SJCRH30 (cell line): ENCODE measurements at places on chromosomes 13 and 19.
A peak's percentile ranks its signal among the peaks of the same experiment; 100 is the strongest.

- DNase-seq, result no peak
- no peak overlapping the region for H3K27ac ChIP-seq
- no peaks in the 10 kb centered on the region for H3K4me1 ChIP-seq
- peaks cover 15% of the 10 kb centered on the region for H3K36me3 ChIP-seq
- no peak overlapping the region for H3K4me3 ChIP-seq
Observed at GRCh38 chr19:55305983-55306562, 19.1 kb downstream of the TMEM150B start.

- H3K36me3 ChIP-seq, result no peaks in the 10 kb centered on the region
- no peaks in the 10 kb centered on the region for H3K27me3 ChIP-seq
- no peak for DNase-seq
Observed at GRCh38 chr13:80921541-80921940, 580.6 kb upstream of the SPRY2 start.

DNA sequence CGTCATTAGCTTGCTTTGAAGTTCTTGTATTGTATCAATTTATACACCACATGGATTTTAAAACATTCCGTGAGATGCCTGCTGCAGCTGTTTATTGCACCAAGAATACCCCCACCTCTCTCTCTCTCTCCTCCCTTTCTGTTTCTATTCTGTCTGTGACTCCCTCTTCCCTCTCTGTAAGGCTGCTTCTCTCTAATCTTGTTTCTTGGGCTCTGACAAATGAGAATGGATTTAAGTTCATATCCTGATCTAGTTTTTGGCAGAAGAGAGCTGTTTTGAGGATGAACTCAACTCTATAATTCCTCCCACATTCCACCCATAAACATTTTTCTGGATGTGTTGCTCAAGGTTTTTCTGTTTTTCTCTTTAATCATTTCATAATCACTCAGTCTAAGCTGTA, 144.3 kb upstream of the FRY start:
- H3K36me3 ChIP-seq, result no peaks in the 10 kb centered on the region
- DNase-seq, result no peak
- peaks cover 13% of the 10 kb centered on the region for H3K4me1 ChIP-seq
- H3K4me3 ChIP-seq, result no peak overlapping the region

GRCh38 chr13:97136418-97136817, 85.7 kb upstream of the MBNL2 start:
- no peaks in the 10 kb centered on the region for H3K36me3 ChIP-seq
- no peak for DNase-seq
- H3K27ac ChIP-seq, result no peak overlapping the region
- H3K27me3 ChIP-seq, result no peaks in the 10 kb centered on the region
- H3K4me3 ChIP-seq, result no peak overlapping the region

- H3K4me1 ChIP-seq, result no peaks in the 10 kb centered on the region
- H3K36me3 ChIP-seq, result peaks cover 30% of the 10 kb centered on the region
- no peak overlapping the region for H3K27ac ChIP-seq
- no peaks in the 10 kb centered on the region for H3K27me3 ChIP-seq
Observed at GRCh38 chr19:58317476-58318072, 9.2 kb upstream of the ZSCAN22 start.

- H3K27ac ChIP-seq, result no peak overlapping the region
- no peak overlapping the region for H3K4me3 ChIP-seq
- no peaks in the 10 kb centered on the region for H3K36me3 ChIP-seq
- no peak for DNase-seq
- no peaks in the 10 kb centered on the region for H3K4me1 ChIP-seq
- no peaks in the 10 kb centered on the region for H3K27me3 ChIP-seq
Observed at GRCh38 chr13:21338639-21339278, 120.3 kb downstream of the ZDHHC20 start.

- no peaks in the 10 kb centered on the region for H3K27me3 ChIP-seq
- peaks cover 37% of the 10 kb centered on the region for H3K4me1 ChIP-seq
- H3K27ac ChIP-seq, result no peak overlapping the region
- peak; percentile 62 for DNase-seq
Observed at GRCh38 chr13:23790577-23791170, 98.5 kb downstream of the MIPEP start.

DNA sequence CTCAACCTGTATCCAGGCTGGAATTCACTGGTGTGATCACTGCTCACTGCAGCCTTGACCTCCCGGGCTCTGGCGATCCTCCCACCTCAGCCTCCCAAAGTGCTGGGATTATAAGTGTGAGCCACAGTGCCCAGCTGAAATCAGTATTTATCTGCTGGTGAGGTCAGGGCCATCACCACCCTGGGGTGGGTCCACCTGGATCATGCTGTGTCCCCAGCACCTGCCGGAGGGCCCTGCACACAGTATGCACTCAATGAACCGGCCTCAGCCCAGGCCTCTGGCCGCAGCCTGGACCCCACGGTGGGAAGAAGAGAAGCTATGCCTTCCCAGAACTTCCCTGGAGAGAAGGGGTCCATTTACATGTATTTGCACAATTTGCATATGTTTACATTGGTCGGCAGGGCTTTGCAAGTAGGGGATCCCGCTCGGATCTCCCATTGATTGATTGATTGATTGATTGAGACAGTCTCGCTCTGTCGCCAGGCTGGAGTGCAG, 2.6 kb upstream of the SLC5A5 start:
- no peak overlapping the region for H3K4me3 ChIP-seq
- H3K27me3 ChIP-seq, result peaks cover 14% of the 10 kb centered on the region; the same call in 1 of the 2 replicates
- no peaks in the 10 kb centered on the region for H3K4me1 ChIP-seq
- H3K27ac ChIP-seq, result no peak overlapping the region
- H3K36me3 ChIP-seq, result peaks cover 12% of the 10 kb centered on the region

- H3K4me3 ChIP-seq, result peak overlapping the region; percentile 12; the same call in 1 of the 2 replicates
- H3K27me3 ChIP-seq, result 0 out of 2 replicates have a peak, but pooled peaks cover 3% of the 10 kb centered on the region
- DNase-seq, result peak; percentile 81
- H3K4me1 ChIP-seq, result peaks cover 3% of the 10 kb centered on the region; the same call in 1 of the 2 replicates
Observed at GRCh38 chr19:17530586-17530985, 19.1 kb downstream of the PGLS start.

GRCh38 chr13:110161112-110161882, 145.7 kb downstream of the COL4A1 start:
- H3K27me3 ChIP-seq, result no peaks in the 10 kb centered on the region
- no peaks in the 10 kb centered on the region for H3K4me1 ChIP-seq
- DNase-seq, result no peak

DNA sequence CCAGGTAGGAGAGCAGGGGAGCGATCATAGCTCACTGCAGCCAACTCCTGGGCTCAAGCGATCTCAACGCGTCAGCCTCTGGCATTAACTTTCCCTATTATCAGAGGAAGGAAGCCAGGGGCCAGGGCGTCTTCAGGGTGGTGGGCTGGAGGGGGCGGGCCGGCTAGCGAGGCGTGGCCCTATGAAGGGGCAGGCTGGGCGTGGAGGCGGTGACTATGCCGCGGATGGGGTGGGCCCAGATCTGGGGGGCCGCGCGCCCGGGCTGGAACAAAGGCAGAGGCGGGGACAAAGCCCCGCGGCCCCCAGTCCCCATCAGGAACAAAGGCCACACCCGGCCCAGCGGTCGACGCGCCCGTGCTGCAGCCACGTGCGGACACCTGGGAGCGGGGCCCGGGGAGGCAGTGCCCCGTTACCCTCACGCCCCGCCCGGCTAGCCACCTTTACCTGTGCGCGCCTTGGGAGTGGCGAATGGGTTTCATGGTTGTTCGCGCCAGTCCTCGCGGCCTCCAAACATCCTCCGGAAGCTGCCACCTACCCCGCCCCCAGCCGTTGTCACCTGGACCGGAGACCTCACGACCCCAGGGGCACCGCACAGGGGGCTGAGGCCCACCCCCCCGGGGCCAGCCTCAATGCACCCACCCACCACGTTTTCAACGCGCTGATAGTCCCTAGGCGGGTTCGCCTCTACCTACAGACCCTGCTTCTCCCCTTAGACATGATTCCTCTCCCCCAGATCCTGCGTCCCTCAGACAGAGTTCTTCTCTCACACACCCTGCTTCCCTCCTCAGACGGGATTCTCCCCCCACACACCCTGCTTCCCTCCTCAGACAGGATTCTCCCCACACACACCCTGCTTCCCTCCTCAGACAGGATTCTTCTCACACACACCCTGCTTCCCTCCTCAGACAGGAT, 5.4 kb upstream of the TRIM28 start:
- no peaks in the 10 kb centered on the region for H3K4me1 ChIP-seq
- no peak overlapping the region for H3K4me3 ChIP-seq
- H3K27me3 ChIP-seq, result no peaks in the 10 kb centered on the region
- DNase-seq, result no peak
- H3K36me3 ChIP-seq, result no peaks in the 10 kb centered on the region
- no peak overlapping the region for H3K27ac ChIP-seq

GRCh38 chr13:27053210-27053884, 118.3 kb downstream of the USP12 start:
- H3K36me3 ChIP-seq, result no peaks in the 10 kb centered on the region
- no peak for DNase-seq
- no peaks in the 10 kb centered on the region for H3K27me3 ChIP-seq
- H3K27ac ChIP-seq, result no peak overlapping the region

- H3K27ac ChIP-seq, result no peak overlapping the region
- H3K4me1 ChIP-seq, result peaks cover 9% of the 10 kb centered on the region
- no peak overlapping the region for H3K4me3 ChIP-seq
- H3K36me3 ChIP-seq, result peaks cover 2% of the 10 kb centered on the region; the same call in 1 of the 2 replicates
Observed at GRCh38 chr19:40279120-40279551, 6.0 kb downstream of the AKT2 start.

DNA sequence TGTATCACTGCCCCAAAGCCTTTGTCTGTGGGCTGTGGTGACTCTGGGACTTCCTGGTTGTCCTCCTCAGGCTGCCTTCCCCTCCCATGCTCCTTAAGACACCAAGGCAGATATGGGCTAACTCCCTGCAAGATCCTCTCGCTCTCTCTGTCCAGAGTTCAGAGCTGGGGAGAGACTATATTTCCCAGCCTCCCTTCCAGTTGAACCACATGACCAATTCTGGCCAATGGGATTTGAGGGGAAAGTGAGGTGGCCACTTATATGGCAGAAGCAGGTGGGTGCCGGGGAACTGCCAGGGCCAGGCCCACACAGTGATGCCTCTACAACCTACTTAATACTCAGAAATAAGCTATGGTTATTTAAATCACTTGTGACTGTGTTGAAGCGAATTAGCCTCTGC, 16.2 kb upstream of the ANGPTL8 start:
- no peak overlapping the region for H3K4me3 ChIP-seq
- H3K27me3 ChIP-seq, result no peaks in the 10 kb centered on the region
- peaks cover 16% of the 10 kb centered on the region; the same call in 1 of the 2 replicates for H3K36me3 ChIP-seq
- H3K27ac ChIP-seq, result no peak overlapping the region
- DNase-seq, result no peak

DNA sequence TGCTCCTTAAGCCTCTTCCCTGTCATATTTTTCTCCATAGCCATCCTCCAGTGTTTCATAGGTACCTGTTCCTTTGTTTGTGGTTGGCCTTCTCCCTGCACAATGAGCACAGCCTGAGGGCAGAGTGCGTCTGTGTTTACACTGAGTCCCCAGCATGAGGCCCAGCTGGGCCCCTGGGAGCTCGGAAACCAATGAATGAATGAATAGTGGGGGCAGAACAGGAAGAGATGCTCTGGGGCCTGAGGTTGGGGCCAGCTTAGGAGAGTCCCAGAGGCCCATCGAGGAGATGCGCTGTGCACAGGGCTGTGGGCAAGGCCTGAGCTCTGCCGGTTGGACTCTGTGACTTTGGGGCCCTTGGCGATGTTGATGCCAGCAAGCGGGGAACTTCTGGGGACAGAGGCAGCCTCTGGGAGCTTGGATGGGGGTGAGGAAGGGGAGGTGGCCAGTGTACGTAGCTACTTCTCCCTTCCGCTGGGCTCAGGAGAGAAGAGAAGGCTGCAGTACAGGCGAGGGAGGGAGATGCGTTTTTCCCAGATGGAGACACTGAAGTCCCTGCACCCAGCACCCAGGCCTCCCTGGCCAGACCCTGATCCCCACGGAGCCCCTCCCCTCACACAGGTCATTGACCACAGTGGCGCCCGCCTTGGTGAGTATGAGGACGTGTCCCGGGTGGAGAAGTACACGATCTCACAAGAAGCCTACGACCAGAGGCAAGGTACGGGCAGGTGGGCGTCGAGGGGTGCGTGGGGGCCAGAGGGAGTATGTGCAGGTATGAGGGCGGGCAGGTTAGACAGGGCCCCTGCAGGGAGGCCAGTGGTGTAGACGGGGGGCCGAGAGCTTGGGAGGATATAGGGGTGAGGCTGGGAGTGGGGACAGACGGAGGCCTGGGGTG, 5.1 kb downstream of the TBCB start:
- H3K4me1 ChIP-seq, result no peaks in the 10 kb centered on the region
- no peaks in the 10 kb centered on the region for H3K27me3 ChIP-seq
- peaks cover 18% of the 10 kb centered on the region; the same call in 1 of the 2 replicates for H3K36me3 ChIP-seq
- no peak overlapping the region for H3K27ac ChIP-seq

GRCh38 chr19:41872775-41873647, 4.1 kb upstream of the CD79A start:
- H3K27me3 ChIP-seq, result 0 out of 2 replicates have a peak, but pooled peaks cover 4% of the 10 kb centered on the region
- H3K36me3 ChIP-seq, result peaks cover 39% of the 10 kb centered on the region
- H3K4me1 ChIP-seq, result no peaks in the 10 kb centered on the region; the same call in 1 of the 2 replicates
- no peak overlapping the region for H3K4me3 ChIP-seq

DNA sequence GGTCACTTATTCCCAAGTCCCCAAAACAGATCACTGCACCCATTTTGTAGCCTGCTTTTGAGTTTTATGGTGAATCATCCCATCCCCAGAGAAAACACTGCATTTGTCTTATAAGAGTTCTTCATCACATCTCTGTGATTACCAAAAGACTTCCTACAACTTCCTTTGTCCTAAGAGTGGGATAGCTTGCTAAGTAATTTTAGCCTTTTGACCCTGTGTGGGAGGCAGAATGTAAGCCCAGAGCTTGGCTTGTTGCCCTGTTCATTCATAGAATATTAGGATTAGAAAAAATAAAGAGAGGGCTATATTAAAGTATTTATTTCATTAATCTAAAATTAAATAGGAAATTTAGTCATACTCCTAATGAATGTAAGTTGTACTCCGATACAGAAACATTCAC, 213.3 kb downstream of the MZT1 start:
- peak overlapping the region; percentile 9; the same call in 1 of the 2 replicates for H3K27ac ChIP-seq
- no peaks in the 10 kb centered on the region for H3K36me3 ChIP-seq
- H3K4me3 ChIP-seq, result no peak overlapping the region
- H3K27me3 ChIP-seq, result no peaks in the 10 kb centered on the region
- DNase-seq, result no peak

GRCh38 chr13:91725646-91726045, 327.2 kb downstream of the GPC5 start:
- no peaks in the 10 kb centered on the region for H3K4me1 ChIP-seq
- H3K27me3 ChIP-seq, result no peaks in the 10 kb centered on the region
- no peak overlapping the region for H3K27ac ChIP-seq
- no peak for DNase-seq
- no peaks in the 10 kb centered on the region for H3K36me3 ChIP-seq

DNA sequence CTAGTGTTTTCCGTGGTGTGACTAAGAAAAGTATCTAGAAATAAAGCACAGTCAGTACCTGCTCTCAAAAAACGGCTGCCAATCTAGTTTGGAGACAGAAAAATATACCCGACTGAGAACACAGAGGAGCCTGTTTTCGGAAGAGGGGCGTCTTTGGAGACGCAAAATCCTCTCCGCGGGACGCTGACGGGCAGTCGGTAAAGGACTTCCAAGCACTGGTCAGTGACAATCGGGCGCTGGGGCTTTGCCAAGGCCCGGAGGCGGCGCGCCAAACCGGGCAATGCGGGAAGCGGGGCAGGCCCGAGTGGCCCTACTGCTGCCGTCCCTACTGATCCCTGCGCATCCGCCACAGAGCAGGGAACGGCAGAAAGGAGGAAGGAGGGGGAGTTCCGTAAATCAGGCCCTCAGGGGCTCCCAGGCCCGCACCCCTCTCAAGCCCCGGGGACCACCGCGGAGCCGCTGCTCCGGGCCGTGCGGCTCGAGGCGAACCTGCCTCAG, 588 bp upstream of the DPY19L3 start:
- H3K27me3 ChIP-seq, result no peaks in the 10 kb centered on the region
- H3K27ac ChIP-seq, result peak overlapping the region; percentile 92
- peak; percentile 61 for DNase-seq
- no peaks in the 10 kb centered on the region; the same call in 1 of the 2 replicates for H3K4me1 ChIP-seq
- H3K4me3 ChIP-seq, result peak overlapping the region; percentile 94

- DNase-seq, result no peak
- H3K27ac ChIP-seq, result no peak overlapping the region
- H3K36me3 ChIP-seq, result peaks cover 88% of the 10 kb centered on the region
- no peaks in the 10 kb centered on the region for H3K27me3 ChIP-seq
- H3K4me3 ChIP-seq, result no peak overlapping the region
- no peaks in the 10 kb centered on the region for H3K4me1 ChIP-seq
Observed at GRCh38 chr19:15397236-15397635, 17.6 kb upstream of the AKAP8 start.
